ENCODE measurements at places on chromosomes 4 and X. TPM values are rescaled to one million over a fixed set of nuclear protein-coding genes. Genes with fewer than 3 reads are reported as not detected.
A peak's percentile ranks its signal among the peaks of the same experiment; 100 is the strongest.

Gene NAA11
- total RNA-seq = not detected

DNA sequence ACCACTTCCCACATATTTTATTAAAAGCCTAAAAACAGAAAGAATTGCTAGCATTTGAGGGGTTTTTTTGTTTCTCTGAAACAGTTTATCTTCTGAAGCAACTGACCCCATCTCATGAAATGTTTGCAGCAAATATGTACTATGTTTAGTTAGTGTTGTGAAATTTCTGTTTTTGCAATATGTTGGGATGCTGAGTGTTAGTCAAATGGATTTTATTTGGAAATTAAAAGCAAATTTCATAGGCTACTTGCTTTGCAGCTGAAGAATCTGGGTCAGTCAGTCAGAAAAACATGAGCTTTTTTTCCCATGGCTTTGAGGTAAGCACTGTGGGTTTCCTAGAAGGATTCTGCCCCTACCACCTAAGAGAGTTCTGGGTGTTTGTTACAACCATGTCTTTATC, 184.9 kb upstream of the DKK2 start:
- no peak overlapping the region for H3K4me3 ChIP-seq
- H3K27me3 ChIP-seq = no peaks in the 10 kb centered on the region
- no peak overlapping the region for H3K27ac ChIP-seq
- no peak for DNase-seq

Gene BTC
- 6.1 TPM for total RNA-seq

DNA sequence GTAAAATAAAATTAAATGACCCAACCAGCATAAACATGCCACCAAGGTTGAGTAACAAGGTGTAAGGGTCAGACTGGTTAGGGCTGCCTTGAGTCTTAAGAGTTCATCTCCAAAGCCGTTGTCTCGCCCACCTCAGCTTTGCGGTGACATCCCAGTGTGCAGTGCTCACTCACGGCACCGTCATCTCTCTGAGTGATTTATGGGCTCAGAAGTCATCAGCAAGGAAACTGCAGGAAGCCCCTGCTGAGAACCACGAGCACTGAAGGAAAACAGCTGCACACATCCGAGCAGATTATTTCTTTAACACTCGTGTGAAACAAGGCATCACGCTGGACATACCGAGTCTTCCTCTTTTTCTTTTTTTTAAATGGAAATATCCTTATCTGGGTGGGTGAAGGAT, 411.1 kb downstream of the TRIML1 start:
- no peaks in the 10 kb centered on the region for H3K4me1 ChIP-seq
- DNase-seq = no peak
- no peak overlapping the region for H3K27ac ChIP-seq
- no peak overlapping the region for H3K4me3 ChIP-seq
- no peaks in the 10 kb centered on the region for H3K36me3 ChIP-seq

Gene TMPRSS11A
- total RNA-seq = not detected

DNA sequence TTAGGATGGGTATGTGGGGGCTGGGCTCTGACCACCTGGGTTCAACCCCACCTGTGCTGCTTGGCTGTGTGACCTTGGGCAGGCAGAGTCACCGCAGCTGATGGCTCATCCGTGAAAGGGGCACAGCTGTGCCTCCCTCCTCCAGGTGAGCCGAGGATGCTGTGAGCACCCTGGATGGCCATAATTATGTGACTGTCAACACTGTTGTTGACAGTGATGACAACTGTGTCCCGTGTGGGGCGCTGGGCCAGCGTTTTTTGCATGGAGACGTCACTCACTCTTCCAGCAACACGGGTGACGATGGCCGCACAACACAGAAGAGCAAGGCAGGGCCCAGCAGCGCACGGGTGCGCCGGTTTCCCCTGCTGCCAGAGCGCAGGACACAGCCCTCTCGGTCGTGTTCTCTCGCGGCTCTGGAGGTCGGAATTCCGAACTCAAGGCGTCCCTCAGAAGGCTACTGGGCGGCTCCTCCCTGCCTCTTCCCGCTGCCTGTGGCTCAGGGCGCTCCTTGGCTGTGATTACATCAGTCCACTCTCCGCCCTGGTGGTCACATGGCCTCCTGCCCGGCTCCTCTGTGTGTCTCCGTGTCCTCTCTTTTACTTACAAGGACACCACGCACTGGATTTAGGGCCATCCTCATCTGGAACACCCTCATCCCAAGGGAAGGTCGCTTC, 1.3 kb downstream of the SH3TC1 start:
- H3K27ac ChIP-seq = peak overlapping the region; percentile 60
- DNase-seq = no peak
- no peaks in the 10 kb centered on the region for H3K36me3 ChIP-seq
- H3K4me1 ChIP-seq = peaks cover 8% of the 10 kb centered on the region
- H3K4me3 ChIP-seq = peak overlapping the region; percentile 38
- no peaks in the 10 kb centered on the region for H3K27me3 ChIP-seq

DNA sequence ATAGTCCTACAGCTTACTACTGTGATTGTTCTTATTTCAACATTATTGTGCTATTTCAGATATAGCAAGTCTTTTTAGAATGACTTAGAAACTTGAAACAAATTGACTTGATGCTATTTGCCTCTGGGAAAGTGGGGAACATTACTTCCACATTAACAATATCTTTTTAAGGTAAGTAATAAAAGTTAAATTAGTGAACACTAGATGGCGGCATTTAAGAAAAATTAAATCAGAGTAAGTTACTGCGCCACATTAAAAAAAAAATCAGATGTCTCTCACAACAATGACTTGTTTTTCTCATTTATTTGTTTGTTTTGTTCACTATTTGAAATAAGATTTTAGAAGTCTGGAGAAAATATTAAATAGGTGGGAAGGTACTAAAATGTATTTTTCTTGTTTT, 1026.9 kb upstream of the SLIT2 start:
- H3K4me3 ChIP-seq = no peak overlapping the region
- no peak overlapping the region for H3K27ac ChIP-seq
- no peaks in the 10 kb centered on the region for H3K4me1 ChIP-seq
- no peaks in the 10 kb centered on the region for H3K36me3 ChIP-seq
- no peak for DNase-seq

GRCh38 chr4:100017637-100018310, 67.7 kb upstream of the H2AZ1 start:
- H3K4me1 ChIP-seq = no peaks in the 10 kb centered on the region
- no peak for DNase-seq
- no peak overlapping the region for H3K27ac ChIP-seq
- no peaks in the 10 kb centered on the region for H3K27me3 ChIP-seq

- H3K36me3 ChIP-seq = no peaks in the 10 kb centered on the region
- H3K27ac ChIP-seq = no peak overlapping the region
- H3K4me3 ChIP-seq = no peak overlapping the region
- H3K27me3 ChIP-seq = no peaks in the 10 kb centered on the region
- no peak for DNase-seq
- H3K4me1 ChIP-seq = no peaks in the 10 kb centered on the region
Observed at GRCh38 chr4:47413521-47413920, 50.0 kb downstream of the COMMD8 start.

DNA sequence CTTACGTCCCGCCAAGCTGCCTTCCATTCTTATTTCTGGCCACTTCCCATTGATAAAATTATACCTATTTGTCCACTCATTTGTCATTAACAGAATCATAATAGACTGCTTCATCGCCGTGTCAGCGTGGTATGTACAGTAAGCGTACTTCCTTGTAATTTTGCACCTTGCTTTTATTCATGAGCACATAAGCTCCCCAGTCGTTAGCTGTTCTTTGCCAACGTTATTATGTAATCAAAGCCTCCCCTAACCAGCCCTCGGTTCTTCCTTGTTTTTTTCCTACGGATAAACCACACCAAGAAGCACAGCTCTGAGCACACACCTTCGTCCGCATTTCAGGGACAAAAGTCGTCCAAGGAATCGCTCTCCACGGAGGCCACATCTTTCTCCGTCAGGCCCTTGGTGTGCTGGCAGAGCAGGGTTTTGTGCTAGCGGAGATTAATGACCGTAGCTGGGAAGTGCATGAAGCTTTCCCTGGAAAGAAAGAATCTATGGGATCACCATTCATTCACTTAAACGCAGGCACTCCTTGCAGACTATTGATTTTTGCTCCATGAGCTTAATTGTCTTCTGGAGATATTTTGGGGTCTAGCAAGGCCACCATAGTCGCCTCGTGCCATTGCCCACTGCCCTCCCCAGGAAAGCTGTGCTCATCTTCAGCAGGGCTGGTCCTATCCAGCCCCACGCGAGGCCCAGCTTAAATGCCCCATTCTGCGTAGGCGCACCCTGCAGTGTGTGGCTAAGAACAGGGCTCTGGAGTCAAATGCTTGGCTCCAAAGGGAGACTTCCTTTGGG, 200.9 kb upstream of the PSAPL1 start:
- H3K27me3 ChIP-seq = no peaks in the 10 kb centered on the region
- H3K27ac ChIP-seq = no peak overlapping the region
- no peak overlapping the region for H3K4me3 ChIP-seq
- H3K36me3 ChIP-seq = no peaks in the 10 kb centered on the region
- H3K4me1 ChIP-seq = no peaks in the 10 kb centered on the region

Gene VCX3B
- total RNA-seq = not detected

Gene INTU
- total RNA-seq = 4.8 TPM

DNA sequence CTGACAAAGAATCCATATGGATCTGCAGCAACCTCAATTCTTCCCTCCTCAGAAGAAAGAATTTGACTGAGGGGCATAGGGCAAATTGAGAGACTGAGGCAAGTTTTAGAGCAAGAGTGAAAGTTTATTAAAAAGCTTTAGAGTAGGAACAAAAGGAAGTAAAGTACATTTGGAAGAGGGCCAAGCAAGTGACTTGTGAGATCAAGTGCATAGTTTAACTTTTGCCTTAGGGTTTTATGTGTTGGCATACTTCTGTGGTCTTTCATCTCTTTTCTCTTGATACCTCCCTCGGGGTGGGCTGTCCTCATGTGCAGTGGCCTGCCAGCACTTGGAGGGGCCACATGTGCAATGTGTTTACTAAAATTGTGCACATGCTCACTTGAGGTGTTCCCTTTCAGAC, 98.0 kb upstream of the MAGEB16 start:
- H3K27ac ChIP-seq = no peak overlapping the region
- H3K4me1 ChIP-seq = no peaks in the 10 kb centered on the region
- H3K27me3 ChIP-seq = no peaks in the 10 kb centered on the region
- H3K4me3 ChIP-seq = no peak overlapping the region
- no peaks in the 10 kb centered on the region for H3K36me3 ChIP-seq

DNA sequence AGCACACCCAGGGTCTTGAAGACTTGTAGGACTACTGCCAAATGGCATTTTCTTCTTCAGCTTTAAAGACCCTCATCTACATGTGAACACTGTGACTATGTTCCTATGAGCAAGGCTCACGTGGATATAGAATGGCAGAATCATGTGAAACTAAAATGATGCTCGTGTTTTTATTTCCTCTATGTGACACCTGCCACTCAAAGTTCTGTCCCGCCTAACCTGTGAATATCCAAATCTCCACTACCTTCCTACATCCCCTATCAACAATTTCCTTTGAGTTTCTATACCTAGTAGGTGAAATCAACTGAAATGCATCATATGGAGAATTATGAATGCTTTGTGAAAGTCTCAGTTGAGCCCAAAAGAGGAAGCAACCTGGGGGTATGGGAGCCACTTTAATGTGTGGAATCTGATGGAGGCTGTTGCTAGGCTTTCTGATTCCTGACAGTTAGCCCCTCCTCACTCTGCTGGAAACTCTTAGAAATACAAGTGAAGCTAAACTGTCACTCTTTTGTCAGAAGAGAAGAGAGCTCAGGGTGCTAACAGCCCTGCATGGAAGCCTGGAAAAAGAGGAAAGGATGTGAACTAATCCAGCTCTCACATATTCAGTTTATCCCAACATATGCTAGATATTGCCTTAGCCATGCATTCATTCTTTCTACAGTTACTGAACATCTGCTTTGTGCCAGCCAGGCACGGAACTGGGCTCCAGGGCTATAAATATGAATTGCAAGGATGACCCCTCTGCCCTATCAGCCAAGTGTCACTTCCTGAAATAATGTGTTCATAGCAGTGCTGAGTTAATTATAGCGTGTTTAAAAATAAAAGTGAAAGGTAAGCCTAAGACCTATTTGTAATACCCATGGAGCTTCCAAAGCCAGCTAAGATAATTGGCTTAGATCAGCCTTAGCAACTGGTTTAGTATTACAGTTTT, 11.0 kb downstream of the LHFPL1 start:
- H3K36me3 ChIP-seq = no peaks in the 10 kb centered on the region
- H3K4me1 ChIP-seq = no peaks in the 10 kb centered on the region

- no peaks in the 10 kb centered on the region for H3K4me1 ChIP-seq
- H3K27me3 ChIP-seq = no peaks in the 10 kb centered on the region
- no peak overlapping the region for H3K27ac ChIP-seq
- H3K36me3 ChIP-seq = no peaks in the 10 kb centered on the region
Observed at GRCh38 chr4:43244688-43245382, 352.3 kb downstream of the GRXCR1 start.

- DNase-seq = no peak
- no peak overlapping the region for H3K27ac ChIP-seq
- no peaks in the 10 kb centered on the region for H3K4me1 ChIP-seq
- no peaks in the 10 kb centered on the region for H3K27me3 ChIP-seq
- no peak overlapping the region for H3K4me3 ChIP-seq
Observed at GRCh38 chr4:176367771-176368465, 48.2 kb downstream of the SPCS3 start.

GRCh38 chr4:107815158-107815557, 9.6 kb upstream of the SGMS2 start:
- H3K4me3 ChIP-seq = no peak overlapping the region
- H3K4me1 ChIP-seq = peaks cover 4% of the 10 kb centered on the region
- H3K27ac ChIP-seq = peak overlapping the region; percentile 42
- no peak for DNase-seq

DNA sequence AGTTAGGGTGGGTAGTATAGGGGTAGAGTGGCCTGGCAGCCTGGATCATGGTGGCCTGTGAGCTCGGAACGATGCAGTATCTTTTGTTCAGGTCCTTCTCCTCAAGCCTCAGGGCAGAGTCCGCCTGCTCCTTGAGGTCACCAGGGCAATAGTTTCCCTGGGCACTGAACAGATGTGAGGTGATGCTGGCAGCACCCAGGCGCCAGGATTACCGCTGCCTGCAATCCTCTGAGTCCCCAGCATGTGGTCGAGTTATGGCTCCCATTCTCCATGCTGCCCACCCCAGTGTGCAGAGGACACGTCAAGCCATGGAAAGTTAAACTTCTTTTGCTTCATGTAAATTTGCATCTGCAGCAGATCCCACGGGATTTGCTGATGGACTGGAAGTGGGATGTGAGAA, 38.7 kb downstream of the NEIL3 start:
- H3K4me3 ChIP-seq = no peak overlapping the region
- H3K36me3 ChIP-seq = no peaks in the 10 kb centered on the region
- DNase-seq = no peak
- H3K27ac ChIP-seq = no peak overlapping the region
- H3K27me3 ChIP-seq = no peaks in the 10 kb centered on the region
- H3K4me1 ChIP-seq = no peaks in the 10 kb centered on the region

DNA sequence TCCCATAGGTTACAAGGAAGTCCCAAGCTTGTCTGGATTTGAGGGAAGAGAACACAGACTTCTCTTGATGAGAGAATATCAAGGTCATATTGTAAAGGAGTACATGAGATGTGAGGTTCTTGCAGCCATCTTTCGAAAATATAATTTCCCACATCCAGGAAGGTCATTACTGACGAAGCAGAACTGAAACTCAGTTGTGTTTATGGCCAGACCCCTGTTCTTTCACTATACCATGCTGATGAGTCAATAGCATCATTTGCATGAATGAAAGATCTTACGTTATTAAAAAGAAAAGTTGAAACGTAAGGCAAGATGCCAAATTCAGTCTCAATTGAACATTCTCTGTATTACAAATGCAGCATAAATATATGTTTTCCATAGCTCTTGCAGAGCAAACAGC, 14.2 kb upstream of the CCDC149 start:
- H3K27me3 ChIP-seq = no peaks in the 10 kb centered on the region
- no peaks in the 10 kb centered on the region for H3K4me1 ChIP-seq
- H3K27ac ChIP-seq = no peak overlapping the region

Gene TRIM60
- not detected for total RNA-seq

- no peak for DNase-seq
- H3K36me3 ChIP-seq = no peaks in the 10 kb centered on the region
- H3K27me3 ChIP-seq = peaks cover 5% of the 10 kb centered on the region
- no peak overlapping the region for H3K27ac ChIP-seq
- H3K4me1 ChIP-seq = no peaks in the 10 kb centered on the region
Observed at GRCh38 chr4:1598206-1599025, 85.7 kb downstream of the FAM53A start.
